Brain microvascular endothelial cell (primary cell): ENCODE measurements at places on chromosomes 5 and 9.

DNA sequence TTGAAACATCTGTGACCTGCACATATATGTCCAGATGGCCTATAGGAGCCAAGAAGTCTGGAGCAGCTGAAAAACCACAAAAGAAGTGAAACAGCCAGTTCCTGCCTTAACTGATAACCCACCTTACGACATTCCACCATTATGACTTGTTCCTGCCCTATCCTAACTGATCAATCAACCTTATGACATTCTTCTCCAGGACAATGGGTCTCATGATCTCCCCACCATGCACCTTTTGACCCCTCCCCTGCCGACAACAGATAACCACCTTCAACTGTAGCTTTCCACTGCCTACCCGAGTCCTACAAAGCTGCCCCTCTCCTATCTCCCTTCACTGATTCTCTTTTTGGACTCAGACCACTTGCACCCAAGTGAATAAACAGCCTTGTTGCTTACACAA, 233.8 kb downstream of the CCDC171 start:
- no peak for DNase-seq

DNA sequence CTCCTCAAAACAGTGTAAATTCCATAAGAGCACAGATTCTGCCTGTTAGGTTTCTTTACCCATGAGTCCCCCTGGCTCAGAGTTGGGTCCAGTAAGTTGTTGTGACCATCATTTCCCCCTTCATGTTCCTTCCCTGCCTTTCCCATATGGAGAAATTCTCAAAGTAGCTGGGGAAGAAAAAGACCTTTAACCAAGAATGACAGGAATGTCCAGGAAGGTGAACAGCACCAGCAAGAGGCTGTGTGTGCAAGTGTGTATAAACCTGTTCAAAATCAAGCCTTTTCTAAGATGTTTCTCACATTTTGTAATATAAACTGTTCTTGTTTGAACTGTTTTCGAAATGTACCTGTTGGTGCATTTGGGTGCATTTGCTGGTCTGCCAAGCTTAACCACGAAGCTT, 238.2 kb downstream of the SLIT3 start:
- no peak for DNase-seq

GRCh38 chr5:173846929-173847501, 41.1 kb upstream of the CPEB4 start:
- DNase-seq: no peak

- no peak for DNase-seq
Observed at GRCh38 chr9:94567271-94567670, 12.4 kb downstream of the PCAT7 start.

DNA sequence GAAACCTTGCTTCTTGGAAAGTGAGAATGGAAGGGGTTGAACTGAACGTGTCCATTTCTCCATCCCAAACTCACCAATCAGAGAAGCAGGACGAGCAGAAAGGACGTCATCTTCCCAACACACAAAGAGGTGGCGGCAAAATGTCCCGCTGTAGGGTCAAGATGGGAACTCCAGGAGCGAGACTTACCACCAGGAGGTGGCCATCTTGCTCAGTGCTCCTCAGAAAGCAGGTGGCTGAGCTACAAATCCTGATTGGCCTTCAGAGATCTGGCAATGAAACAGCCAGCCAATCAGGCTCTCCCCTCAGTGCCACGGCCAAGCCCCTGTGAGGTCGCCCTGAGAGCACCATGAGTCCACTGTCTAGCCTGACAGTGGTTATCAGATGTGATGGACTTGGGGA, 259.0 kb downstream of the NDUFS4 start:
- DNase-seq: no peak

DNA sequence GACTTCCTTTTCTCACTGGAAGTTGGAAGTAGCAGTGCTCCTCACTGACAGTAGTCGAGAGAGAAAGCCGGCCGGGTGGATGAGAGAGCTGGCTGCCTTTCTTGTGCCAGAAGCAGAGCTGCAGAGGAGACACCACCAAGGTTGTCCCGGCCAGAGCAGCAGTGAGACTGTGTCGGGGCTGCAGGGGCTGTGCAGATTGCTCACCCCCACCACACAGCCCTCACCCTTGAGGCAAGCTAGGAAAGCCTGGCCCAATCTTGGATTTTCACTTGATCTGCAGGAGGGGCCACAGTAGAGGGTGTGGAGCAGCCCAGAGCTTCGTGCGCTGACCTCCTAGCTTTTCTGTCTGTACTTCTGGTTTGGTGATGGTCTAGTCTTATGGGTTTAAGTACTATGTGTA, 9.1 kb downstream of the OSMR start:
- DNase-seq: no peak

- no peak for DNase-seq
Observed at GRCh38 chr5:120174089-120174488, 290.0 kb upstream of the PRR16 start.

DNA sequence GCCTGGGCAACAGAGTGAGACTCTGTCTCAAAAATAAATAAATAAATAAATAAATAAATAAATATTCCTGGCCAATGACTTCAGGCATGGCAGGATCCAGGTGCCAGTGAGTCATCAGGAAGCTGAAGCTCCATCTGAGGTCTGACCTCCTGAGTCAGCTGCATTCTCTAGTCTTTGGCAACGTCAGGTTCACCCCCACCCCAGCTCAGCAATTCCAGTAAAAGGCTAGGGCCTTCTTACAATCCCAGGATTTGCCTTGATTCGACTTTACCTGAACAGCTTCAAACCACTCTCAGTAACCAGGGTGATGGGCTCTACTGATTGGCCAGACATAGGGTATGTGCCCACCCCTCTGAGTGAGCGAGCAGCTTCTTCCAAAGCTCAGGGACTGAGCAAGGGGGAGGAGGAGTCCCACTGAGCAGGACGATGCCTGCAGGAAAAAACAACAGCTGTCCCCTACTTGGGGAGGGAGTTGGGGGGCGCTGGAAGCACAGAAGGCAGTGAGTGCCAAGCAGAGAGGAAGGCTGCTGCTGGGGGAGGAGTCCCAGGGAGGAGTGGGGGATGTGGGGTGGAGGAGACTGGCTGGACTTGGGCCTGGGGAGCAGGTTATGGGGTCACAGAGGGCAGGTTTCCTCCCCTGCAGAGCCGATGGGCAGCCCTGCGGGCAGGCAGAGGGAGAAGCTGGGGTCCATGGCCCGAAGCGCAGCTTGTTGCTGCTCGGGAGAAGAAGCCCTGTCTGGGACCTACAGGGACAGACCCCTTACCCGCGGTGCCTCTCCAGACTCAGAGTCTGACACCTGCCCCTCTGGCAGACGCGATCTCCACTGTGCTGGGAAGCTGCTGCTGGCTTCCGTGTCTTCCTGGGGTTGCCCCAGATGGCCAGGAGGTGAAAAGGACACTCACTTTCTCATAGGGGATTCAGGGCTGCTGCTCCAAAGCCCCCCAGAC, 25.9 kb upstream of the UNC5A start:
- peak; percentile 64 for DNase-seq

GRCh38 chr9:34773955-34774354, 64.0 kb upstream of the CCL21 start:
- DNase-seq: no peak

DNA sequence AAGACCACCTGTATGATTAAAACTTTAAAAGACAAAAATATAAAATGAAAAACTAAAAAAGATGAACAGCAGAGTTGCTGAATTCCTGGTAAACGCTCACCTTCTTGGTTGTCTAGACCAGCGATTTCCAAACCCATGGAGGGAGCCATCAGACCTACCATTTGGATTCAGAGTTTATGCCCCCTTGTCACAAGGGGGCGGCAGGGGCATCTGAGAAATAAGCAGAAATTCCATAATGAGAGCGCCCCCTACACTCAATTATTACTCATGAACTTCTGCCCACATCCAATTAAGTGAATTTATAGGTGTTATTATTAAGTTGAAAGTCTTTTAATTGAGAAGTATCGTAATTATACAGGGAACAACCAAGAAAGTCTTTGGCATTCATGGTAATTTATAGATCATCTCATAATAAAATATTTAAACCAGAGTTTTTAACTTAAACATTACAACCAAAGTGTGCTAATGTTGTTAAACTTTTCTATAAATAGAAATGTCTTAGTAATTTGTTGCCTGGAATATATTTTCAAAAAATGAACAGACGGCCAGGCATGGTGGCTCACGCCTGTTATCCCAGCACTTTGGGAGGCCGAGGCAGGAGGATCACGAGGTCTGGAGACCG, 35.2 kb upstream of the SPATA31C2 start:
- peak; percentile 60 for DNase-seq

DNA sequence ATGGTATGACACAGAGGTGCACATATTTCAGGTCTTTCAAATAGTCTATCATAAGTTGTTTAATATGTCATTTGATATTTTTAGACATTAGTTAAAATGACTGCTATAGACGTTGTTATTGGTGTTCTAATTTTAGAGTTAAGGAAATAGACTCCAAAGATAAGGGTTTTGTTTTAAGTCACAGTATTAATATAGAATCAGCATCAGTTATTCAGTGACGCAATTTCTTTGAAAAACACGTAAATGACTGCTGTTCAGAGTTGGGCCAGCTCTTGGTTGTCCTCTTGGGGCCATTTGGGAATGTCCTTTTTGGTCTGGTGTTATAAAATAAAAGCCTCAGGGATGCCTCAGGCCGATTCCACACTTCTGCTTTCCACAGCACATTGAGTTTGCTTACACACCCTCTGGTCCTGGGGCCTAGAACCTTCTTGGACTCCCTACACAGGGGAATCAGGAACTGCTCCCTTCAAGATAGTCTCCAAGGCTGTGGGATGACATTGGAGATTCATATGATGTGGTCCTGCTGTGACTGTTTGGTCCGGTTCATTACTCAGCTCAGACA, 14.3 kb downstream of the OTULIN start:
- DNase-seq: no peak

- no peak for DNase-seq
Observed at GRCh38 chr9:129406278-129407225, 214.3 kb downstream of the C9orf50 start.

- DNase-seq: peak; percentile 11
Observed at GRCh38 chr9:127397646-127398274, 791 bp downstream of the SLC2A8 start.

GRCh38 chr5:148923023-148923422, 96.6 kb downstream of the ADRB2 start:
- DNase-seq: no peak

GRCh38 chr9:135136991-135137832, 49.7 kb downstream of the OLFM1 start:
- no peak for DNase-seq
